ENCODE measurements at places on chromosomes 5 and 9.

GRCh38 chr9:126367616-126368015 is 41.0 kb downstream of the MVB12B start:
- DNase-seq: no peak

DNA sequence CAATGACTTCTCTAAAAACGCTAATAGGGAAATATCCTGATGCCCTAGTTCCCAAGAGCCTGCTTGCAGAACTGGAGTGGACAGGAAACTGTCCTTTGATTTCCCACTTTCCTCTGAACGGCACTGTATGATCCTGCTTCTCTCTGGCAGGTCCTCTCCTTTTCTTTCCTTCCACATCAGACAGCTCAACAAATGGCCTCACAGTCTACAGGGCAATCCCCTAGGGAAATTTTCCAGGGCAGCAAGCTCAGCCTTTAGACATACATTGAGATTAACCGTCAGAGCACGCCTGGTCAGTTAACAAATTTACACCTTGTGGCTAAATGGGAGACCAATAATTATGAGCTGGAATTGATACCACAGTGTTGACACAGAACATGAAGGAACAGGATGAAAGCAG is 164.9 kb downstream of the SLC24A2 start:
- no peak for DNase-seq

- no peak for DNase-seq
These were observed 143.0 kb downstream of the CARTPT start for GRCh38 chr5:71862087-71862486.

GRCh38 chr9:112002131-112002846 is 105.7 kb downstream of the UGCG start:
- no peak for DNase-seq

GRCh38 chr9:79684711-79685575 is 113.2 kb downstream of the TLE4 start:
- no peak for DNase-seq

DNA sequence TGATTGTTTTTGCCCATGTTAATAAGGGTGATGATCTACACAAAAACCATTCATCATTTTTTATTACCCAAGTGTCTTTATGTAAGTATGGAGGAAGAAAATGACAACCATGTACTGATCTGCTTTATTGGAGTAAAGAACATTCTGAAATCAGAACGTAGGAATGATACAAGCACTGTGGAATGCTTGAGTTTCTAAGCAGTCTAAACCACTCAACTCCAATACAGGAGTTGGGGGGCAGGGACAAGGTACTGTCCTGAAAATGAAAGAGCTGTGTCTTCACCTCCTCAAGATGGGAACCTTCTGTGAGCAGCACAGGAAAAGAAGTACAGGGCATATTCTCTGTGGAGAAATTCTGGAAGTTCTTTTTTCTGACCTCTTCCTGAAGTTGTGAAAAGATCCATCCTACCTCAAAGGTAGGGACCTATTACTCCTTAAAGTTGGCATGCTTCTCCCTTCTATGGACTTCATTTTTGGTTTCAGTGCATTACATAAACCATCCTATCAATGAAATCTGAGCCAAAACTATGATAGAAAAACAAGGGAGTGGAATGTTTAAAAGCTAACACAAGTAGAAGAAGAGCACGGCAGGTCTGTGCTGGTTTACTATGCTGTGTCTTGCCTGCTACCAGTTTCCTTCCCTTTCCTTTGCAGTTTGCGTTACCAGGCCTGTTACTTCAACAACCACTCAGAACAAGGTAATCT is 202.6 kb downstream of the SEMA5A start:
- no peak for DNase-seq

DNA sequence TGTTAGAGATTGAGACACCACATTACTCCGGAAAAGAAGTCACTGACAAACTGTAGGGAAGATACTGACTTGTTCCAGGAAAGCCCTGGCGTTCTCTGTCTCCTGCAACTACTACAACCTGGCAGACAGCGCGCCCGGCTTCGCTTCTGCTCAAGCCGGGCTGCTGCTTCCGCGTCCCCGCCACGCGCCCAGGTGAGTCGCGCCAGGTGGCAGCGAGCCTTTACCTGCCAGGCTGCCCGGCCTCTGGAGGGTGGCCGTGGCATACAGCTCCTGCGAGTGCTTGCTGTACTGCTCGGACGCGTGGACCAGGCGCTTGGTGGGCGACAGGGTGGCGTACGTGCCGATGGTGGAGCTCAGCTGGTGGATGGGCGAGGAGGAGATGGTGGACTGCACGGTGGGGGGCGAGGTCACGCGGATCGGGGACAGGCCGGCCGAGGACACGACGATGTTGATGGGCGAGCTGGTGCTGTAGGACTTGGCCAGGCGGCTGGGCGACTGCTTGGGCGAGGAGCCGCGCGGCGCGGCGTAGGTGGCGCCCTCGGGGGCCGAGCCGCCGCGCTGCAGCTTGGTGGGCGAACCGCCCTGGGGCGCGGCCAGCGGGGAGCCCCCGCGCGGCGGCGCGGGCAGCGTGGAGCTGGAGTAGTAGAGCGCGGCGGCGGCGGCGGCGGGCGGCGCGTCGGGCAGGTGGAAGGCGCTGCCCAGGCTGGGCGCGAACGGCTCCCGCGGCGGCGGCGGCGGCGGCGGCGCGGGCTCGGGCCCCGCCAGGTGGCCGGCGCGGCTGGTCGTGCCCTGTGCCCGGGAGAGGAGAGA is 519.6 kb downstream of the CTNND2 start:
- DNase-seq: no peak

DNA sequence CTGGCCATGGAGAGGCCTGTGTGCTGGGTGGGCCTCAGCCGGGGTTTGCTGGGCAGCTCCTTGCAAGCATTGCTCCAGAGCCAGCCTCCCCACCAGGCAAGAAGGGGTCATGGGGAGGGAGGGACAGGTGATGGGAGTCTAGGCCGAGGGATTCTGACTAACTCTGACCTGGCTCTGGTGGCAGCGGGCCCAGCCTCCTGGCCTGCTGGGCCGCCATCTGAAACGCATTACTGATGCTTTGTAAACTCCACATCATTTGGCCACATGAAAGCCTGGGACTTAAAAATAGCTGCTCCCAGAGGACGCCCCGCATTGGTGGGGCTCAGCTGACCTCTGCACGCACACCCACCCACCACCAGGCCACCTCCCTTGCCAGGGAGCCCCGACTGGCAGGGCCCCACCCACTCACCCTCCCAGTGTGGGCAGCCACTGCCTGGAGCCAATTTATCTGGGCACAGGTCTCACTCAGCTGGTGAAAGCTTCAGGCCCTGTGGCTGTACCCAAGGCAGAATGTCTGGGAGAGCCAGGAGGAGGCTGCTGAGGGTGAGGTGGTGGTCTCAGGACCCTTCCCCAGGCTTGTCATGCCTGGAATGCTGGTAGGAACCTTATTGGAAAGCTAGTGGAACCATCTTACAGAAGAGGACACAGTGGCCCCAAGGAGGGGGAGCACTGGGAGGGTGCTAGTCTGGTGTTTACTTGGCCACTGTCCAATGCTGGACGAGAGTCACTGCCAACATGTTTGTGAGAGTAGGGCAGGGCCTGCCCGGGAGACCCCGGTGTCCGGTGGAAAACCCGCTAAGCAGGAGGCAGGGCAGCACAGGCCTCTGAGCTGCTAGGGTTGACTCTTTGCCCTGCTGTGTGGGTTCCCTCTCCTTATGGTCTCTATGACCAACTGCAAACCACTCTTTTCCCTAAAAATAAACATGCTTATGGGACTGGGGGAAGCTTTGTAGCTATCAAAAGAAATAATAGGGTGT is 10.8 kb downstream of the TCF7 start:
- no peak for DNase-seq

GRCh38 chr5:145495741-145496140 is 339.4 kb downstream of the PRELID2 start:
- no peak for DNase-seq

- no peak for DNase-seq
These were observed 68.2 kb upstream of the AGXT2 start for GRCh38 chr5:35115920-35116319.

Measured in stimulated activated CD4-positive, alpha-beta T cell treated with anti-CD3 and anti-CD28 coated beads, Interleukin-4, amount 100 ng/mL, for 1 hour (primary cell).